ENCODE measurements at places on chromosomes 2 and 18. TPM values are rescaled to one million over a fixed set of nuclear protein-coding genes. Genes with fewer than 3 reads are reported as not detected.

ZNF385B gene
- total RNA-seq = 3.2 TPM

TPRKB gene
- 16.8 TPM for total RNA-seq

EMX1 gene
- 0.12 TPM for total RNA-seq

EPAS1 gene
- 221 TPM for total RNA-seq

BCS1L gene
- total RNA-seq = 36.4 TPM

NCKAP5 gene
- total RNA-seq = 3.9 TPM

SULT1C2 gene
- 154 TPM for total RNA-seq

DNA sequence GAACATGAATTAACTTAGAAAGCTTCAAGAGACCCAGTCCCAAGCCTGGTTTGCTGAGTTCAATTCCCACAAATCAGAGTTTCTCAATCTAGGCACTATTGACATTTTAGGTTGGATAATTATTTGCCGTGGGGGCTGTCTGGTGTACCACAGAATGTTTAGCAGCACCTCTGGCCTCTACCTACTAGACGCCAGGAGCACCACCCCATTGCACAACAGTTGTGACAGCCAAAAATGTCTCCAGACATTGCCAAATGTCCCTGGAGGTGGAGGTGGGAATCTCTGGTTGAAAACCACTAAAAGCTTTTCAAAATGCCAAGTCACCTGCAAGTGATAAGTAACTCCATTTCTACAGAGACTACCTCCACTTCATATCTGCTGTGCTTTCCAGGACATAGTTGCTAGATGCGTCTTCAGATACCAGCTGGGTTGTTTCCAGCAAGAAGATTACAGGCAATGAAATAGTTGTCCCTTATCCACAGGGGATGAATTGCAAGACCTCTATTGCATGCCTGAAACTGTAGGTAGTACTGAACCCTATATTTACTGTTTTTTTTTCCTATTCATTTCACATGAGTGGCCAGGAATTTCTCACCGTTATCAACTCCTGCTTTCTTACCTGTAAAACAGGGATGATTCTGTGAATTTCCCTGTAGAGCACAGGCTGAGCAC lies 554.3 kb downstream of the ZEB2 start:
- no peak for DNase-seq

DNA sequence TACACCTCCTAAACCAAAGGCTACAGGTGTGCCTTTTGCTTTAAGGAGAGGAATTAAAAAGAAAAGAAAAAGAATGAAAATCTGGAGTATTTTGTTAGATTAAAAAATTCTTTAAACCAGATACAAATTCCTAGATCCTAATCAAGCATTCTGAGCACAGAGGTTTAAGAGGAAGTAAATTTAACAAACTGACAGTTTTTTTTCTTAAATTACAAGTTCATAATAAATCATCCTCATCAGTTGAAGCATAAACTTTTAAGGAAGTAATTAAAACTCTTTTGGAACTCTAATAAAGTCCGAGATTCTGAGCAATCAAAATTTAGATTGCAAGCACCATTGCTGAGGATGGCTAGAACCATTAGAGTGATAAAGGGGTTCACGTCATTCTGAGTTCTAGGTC lies 75.1 kb downstream of the POLE4 start:
- no peak for DNase-seq

GRCh38 chr2:74817304-74817675 lies 16.6 kb upstream of the HK2 start:
- no peak for DNase-seq

GRCh38 chr2:215613280-215613679 lies 177.4 kb upstream of the FN1 start:
- DNase-seq = no peak

- DNase-seq = no peak
Observed at GRCh38 chr2:134181219-134181618, 72.7 kb upstream of the MGAT5 start.

GRCh38 chr18:77765468-77765867 lies 515.8 kb downstream of the GALR1 start:
- peak; percentile 24 for DNase-seq

DNA sequence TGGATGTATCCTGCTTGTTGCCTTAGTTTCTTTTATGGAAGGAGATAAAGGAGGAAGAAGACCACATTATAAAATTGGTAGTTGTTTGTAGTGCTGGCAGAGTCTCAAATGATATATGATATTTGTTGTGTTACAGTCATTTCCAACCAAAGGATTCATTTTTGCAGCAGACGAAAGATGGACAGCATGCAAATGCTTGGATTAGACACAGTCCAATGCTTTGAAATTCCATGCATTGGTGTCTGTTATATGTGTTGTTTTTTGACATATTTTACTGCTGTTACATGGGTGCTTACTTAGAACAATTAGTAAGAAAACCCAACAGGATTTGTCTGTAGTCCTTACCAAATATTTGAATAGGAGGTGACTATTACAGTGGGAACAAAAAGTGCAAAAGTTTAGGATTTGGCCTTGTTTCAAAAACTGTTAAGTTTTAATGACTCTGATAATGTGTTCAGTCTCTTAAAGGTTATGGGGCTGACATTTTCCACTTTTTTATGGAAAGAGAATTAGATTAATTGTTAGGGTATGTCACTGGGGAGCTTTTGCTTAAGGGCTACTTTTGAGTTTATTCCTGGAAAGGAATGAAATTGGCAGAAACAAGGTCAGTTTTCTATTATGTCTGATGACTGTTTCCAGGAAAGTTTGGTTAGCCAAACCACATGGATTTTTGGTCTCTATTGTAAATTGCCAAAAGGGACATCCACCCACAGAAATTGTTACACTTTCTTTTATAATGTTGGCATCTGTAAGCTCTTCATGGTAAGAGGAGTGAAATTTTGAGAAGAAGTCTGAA lies 229.4 kb upstream of the MMADHC start:
- no peak for DNase-seq

DNA sequence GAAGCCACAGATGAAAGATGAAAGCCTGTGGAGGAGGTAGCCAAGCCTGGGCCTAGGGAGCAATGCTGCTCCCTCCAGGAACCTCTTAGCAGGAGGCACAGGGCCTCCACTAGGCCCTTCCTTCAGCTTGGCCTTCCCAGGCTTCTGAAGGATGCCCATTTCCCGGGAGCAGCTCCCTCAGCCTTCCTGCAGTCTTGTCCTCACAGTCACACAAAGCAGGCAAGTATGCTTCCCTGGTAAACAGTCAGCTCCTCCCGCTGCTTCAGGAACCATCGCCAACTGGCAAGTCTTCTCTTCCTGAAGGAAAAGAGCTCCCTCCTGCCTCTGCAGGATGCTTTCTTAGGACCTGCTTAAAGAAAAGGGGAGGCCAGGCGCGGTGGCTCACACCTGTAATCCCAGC lies 53.2 kb downstream of the SMAD7 start:
- DNase-seq = no peak

DNA sequence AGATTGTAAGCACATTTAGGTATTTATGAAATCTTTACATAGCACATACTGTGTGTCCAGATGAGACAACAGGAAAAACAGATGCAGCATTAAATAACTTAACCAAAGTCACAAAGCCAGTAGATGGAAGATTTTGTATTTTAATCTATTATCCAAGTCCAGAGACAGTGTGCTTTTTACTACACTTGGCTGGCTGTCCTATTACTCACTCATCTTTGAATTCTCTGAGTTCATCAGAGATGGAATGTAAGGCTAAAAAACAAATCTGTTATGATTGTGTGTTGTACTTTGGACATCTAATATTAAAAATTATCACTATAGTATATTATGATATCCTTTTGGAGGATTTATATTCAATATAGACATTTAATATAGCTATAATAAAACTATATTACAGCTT lies 1189.4 kb downstream of the DSC3 start:
- no peak for DNase-seq

GRCh38 chr2:24163186-24163585 lies 11.7 kb upstream of the FAM228A start:
- DNase-seq = no peak
